ENCODE measurements at places on chromosomes 16 and 17.
A peak's percentile ranks its signal among the peaks of the same experiment; 100 is the strongest.

DNA sequence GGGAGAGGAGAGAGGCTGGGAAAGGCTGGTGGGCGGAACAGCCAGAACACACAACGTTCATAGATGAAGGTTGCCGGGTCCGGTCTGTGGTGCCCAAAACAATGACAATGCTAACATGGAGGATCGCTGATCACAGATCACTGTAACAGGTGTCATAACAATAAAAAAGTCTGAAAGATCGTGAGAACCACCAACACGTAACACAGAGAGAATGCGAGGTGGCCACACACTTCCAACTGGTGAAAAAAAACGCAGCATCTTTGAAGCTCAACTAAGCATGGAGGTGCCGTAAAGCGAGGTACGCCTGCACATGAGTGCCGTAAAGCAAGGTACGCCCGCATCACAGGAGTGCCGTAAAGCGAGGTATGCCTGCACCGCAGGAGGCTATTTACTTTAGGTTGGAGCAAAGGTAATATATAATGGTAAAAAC is 42.3 kb downstream of the ABR start:
- no peak for DNase-seq

DNA sequence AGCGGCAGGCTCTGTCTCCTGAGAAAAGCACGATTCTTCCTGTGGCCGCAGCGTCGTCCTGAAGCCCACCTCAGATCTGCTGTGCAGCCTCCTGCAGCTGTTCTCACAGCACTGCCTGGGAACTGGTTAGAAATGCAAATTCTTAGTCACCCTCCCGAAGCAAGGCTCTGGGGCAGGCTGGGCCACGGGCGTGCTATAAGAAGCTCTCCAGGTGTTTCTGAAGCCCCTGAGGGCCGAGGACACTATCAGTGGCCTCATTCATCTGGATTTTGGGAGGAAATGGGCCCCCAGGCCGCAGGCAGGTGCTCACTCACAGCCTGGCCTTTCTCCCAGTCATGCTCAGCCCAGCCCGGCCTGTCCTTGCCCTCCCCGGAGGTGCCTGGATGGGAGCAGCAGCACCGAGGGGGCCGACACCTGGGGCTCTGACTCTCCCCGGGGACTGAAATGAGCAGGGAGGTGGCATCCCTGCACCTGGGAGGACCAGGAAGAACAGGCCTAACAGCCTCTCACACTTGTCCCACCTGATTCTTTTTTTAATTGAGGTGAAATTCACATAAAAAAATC is 10.4 kb upstream of the NLRC3 start:
- no peak for DNase-seq

DNA sequence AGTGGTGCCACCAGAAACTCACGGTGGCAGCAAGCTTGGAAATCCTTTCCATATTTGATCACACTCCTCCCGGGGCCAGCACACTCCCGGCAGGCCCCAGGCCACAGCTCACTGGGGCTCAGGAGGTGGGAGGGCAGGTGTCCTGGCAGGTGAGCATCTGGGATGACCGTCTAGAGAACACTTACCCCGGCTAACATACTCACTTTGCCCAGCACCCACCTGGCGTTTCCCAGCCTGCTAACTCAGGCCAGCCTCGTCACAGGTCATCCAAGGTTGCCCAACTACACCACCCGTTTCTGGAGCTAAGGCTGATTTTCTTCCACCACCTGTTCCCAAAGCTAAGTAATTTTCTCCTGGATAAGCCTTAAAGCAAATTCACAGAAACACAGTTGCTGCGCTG is 24.9 kb downstream of the FBXO31 start:
- DNase-seq = no peak

- no peak for DNase-seq
These were observed 2.7 kb downstream of the HS3ST3B1 start for GRCh38 chr17:14303343-14304221.

DNA sequence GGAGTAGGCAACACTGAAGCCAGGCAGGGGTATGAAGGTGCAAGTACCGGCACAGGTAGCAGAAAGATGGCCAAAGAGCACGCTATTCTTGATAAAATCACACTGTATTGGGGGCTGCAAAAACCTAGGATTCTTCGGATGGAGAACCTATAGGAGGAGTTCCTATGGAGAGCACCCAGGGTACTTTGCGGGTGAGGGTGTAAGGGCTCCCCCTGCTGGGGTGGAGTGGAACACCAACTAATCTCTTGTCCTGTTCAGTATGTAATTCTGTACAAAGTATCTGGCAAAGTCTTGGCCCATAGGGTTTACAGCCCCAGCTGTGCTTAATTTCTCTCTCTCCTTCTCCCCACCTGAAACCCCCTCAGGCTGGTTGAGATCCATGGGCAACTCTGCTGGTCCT is 393.1 kb upstream of the ASIC2 start:
- peak; percentile 27 for DNase-seq

- DNase-seq = no peak
These were observed 306.2 kb downstream of the CEP112 start for GRCh38 chr17:65885541-65886312.

DNA sequence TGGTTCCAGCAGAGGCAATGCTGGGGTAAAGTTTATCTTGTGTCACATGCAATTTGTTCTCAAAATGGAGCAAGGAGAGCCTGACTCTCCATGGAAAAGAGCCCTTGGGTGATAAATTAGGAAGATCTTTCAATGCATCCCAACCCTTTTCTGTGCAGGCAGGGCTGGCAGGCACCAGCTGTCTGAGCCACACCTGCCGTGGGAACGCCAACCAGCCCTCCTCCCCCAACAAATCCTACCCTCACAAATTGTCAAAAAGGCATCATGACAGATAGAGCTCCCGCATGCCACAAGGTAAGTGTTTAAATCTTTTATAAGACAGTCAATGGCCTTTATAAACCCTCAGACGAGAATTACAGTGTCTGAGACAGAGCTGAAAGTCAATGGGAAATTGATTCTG is 418.5 kb upstream of the CDH5 start:
- DNase-seq = no peak

DNA sequence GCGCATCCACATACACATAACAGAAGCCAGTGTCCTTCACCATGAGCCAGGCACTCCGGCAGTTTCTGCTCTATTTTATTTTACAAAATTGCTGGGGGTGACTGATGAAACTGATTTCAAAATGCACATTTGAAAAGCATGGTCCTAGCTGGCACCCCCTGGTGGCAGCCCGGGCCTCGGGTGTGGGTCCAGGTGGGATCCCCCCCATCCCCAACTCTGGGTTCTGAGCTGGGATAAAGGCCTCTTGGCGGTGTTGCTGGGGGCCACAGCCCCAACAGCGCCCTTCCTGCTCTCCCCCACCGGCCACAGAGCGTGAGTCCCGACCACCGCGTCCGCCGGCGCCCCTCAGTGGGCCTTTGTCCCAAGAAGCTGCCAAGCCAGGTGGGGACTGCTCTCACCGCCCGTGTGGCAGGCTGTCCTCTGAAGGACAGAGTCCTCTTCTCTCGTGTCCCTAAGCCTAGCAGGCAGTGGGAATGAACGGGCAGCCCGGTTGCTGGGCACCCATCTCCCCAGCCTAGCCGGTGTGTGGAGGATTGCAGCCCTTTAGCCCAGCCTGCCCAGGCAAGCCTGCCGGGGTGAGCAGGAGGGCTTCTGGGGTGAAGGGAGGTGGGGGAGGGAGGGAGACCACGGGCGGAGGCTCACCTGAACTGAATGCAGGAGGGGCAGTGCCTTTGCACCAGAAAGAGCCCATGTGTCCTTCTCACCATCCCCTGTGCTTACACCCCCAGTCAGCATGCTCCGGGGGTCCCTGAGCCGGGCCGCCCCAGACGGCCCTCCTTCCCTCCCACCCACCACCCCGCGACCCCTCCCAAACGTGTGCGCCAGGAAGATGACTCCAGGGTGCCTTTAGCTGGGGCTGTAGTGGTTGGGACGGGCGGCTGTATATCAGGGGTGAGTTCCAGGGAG is 898 bp downstream of the SNAI3 start:
- DNase-seq = peak; percentile 62

GRCh38 chr16:87140211-87141200 is 176.7 kb downstream of the C16orf95 start:
- DNase-seq = no peak

DNA sequence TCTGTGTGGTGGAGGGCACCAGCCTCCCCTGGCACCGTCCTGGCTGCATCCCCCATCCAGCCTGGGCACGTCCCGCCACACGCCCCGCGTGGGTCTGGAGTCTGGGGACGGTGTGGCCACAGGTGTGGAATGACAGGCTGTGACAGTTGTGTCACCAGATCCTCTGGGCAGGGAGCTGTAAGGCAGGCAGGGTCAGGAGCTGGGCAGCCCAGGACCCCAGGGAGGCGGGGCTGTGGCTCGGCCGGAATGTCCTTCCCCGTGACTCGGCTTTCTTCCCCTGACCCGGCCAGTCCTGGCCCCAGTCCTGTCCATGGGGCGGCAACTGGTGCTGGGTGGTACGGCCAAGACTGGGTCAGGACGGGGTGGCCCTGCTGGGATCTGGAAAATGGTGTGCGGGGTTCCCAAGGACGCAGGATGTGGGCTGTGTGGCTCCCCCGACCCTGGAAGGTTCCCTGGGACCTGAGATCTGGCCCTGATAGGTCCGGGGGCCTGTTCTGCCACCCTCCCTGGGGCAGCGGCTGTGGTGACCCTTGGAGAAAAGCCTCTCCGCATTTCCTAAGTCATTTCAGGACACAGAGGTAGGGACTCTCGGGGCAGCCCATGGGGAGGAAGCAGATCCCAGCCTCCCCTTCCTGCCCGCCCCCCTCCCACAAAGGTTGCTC is 3.3 kb upstream of the SLC16A3 start:
- DNase-seq = no peak

- DNase-seq = no peak
These were observed 10.2 kb downstream of the LASP1 start for GRCh38 chr17:38879878-38880665.

- DNase-seq = no peak
These were observed 81.9 kb downstream of the TUBD1 start for GRCh38 chr17:59810894-59811153.

- DNase-seq = no peak
These were observed 19.3 kb upstream of the SLC35G3 start for GRCh38 chr17:35213412-35213940.

GRCh38 chr17:15457723-15458094 is 9.7 kb downstream of the CDRT4 start:
- no peak for DNase-seq

GRCh38 chr17:66865151-66865550 is 30.2 kb downstream of the CACNG5 start:
- no peak for DNase-seq

GRCh38 chr17:74952431-74953133 is 16.9 kb downstream of the OTOP3 start:
- DNase-seq = no peak

GRCh38 chr16:77965346-77965745 is 57.0 kb upstream of the CLEC3A start:
- no peak for DNase-seq
